ENCODE measurements at places on chromosomes 12 and 14.

DNA sequence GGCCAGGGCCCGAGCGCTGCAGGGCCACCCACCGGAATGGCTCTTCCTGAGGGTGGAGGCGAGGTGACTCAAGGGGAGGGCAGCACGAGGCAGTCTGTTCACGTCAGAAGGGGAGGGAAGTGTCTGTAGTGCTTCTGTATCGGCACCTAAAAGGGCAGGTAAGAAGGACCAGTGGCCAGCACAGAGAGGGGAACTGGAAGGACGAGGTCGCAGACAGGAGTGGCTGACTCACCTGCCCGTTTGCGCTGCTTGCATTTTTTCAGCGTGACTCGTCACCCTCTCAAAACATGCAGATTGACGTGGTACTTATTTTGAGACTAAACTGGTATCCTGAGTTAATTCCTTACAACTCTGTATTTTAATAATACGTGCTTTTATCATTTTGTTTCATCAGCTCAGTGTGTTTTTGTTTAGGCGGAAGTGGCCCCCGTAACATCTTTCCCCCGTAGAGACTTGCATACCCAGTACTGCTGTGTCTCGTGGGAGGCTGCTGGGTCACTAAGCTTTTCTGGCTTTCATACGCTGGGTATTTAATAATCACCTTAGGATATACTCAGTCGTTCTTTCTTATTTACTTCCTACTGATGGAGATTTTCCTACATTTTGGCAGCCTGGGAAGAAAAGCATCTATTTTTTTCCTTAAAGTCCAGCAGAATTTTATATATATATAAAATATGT lies 26.4 kb downstream of the SFSWAP start:
- no peak for DNase-seq

- DNase-seq: no peak
These were observed 39.7 kb upstream of the PSMA6 start for GRCh38 chr14:35252451-35252868.

- DNase-seq: no peak
These were observed 19.8 kb downstream of the RPGRIP1 start for GRCh38 chr14:21299562-21300130.

DNA sequence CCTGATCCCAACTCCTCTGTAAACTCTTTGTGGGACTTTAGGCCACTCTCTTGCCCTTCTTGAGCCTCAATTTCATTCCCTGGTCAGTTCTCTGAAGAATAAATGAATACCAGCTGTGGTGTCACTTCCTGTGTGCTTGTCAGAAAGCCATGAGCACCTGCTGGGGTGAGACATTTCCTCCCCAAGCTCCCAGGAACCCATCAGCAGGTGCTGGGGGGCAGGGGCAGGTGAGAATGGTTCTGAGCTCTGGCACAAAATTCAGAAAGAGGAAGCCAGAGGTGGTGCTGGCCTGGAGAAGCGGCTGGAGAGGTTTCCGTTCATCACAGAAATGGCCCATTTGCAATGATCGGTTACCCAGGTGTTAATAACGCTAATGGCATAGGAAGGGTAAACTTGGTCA lies 14.9 kb downstream of the LHX5 start:
- peak; percentile 28 for DNase-seq

DNA sequence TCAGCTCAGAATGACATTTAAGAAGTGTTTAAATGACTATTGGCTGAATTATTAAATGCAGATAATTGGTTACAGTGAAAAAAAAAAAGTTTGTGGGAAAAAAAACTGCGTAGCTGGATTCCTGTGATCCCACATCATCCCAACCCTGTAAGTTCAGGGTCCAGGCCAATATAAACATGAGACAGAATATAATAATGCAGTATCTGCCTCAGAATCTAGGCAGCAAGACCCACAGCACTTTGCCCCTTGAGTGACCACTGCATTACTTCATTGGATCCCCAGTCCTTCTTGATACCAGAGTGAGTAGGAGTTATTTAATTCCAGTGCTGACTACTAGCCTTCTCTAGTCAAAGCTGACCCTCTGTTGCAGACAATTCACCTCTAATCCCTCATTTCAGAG lies 272.6 kb downstream of the CCER1 start:
- no peak for DNase-seq

- no peak for DNase-seq
These were observed 17.8 kb upstream of the LGALS3 start for GRCh38 chr14:55111122-55111708.

DNA sequence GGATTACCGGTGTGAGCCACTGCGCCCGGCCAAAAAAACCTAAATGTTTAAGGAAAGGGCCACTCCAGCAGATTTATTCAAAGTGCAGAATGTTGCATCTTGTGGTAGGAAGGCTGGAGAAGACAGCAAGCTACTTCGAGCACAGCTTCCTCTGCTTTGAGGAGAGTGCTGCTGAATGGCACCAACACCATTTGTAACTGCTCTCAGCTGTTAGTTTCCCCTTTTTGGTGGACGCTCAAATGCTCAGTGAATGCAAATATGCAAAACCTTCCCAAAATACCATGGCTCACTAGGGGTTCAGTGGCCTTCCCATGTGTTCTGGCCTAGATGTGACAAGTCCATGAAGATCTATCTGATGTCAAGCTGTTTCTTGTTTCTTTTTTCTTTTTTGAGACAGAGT lies 2.9 kb upstream of the TDRD9 start:
- no peak for DNase-seq

GRCh38 chr14:99522934-99523703 lies 41.9 kb downstream of the CCNK start:
- no peak for DNase-seq

GRCh38 chr14:104478656-104479055 lies 100.9 kb upstream of the C14orf180 start:
- no peak for DNase-seq

DNA sequence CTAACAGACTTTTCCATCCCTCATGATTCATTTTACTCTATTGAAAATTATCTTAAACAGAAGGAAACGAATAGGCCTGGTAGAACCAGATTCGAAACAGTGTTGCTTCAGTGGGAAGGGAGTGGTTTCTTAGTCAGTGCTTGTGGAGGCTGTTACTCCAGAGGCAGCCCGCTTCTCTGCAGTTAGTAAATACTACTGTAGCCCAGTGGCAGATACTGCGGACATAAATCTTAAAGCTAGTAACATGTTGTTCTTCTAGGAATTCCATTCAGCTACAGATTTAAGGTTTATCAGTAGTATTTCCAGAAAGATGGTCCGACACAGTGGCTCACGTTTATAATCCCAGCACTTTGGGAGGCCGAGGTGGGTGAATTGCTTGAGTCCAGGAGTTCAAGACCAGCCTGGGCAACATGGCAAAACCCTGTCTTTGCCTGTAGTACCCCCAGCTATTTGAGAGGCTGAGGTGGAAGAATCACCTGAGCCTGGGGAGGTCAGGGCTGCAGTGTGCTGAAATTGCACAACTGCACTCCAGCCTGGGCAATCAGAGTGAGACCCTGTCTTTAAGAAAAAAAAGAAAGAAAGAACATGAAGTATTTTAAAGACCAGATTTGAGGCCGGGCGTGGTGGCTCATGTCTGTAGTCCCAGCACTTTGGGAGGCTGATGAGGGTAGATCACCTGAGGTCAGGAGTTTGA lies 45.9 kb downstream of the DIP2B start:
- DNase-seq: no peak

DNA sequence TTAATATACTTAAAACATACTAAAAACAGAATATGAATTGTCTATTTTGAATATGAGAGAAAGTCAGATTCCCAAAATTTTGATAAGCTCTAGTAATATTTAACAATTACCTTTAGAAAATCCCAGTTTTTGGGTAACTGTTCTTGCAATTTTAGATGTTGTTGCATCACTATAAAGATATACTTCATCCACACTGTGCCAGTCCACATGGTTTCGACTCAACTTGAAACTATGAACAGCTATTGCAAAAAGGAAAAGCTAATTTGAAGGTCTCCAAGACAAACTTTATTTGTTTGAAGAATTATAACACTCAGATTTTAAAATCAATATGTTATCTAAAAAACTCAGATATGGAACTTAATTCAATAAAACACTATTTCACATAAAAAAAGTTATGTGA lies 59.9 kb downstream of the DDHD1 start:
- DNase-seq: no peak

DNA sequence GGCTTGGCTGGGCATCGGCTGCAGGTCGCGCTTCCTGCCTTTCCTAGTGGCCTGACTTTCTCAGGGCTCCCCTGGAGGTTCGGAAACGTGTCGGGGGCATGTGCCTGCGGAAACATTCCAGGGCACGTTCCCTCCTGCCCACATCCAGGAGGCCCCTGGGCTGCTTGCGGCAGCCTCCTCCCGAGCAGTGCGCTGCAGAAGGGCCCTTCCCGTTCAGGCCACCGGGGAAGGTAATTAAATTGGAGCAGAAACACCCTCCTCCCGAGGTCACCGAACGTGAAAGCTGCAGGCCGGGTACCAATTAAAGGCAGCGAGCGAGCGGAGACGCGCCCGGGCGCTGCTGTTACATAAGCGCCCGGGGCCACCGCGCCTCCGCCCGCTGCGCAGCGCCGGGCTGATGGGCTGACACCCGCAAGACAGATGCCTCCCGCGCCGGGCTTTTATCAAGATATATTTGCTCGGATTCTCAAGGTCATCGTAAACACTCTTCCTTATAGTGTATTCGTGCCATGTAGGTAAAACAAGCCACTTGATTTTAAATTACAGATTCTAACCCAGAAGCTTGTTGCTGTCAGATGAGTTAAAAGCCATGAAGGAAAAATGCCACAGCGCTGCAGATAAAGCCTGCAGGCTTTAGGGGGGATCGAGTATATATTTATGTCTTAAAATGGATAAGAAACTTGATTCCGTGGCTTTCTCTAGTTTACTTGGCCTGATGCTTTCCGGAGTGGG lies 31.4 kb downstream of the SSPN start:
- no peak for DNase-seq

- DNase-seq: no peak
These were observed 175.4 kb upstream of the CDKN3 start for GRCh38 chr14:54221432-54221803.

DNA sequence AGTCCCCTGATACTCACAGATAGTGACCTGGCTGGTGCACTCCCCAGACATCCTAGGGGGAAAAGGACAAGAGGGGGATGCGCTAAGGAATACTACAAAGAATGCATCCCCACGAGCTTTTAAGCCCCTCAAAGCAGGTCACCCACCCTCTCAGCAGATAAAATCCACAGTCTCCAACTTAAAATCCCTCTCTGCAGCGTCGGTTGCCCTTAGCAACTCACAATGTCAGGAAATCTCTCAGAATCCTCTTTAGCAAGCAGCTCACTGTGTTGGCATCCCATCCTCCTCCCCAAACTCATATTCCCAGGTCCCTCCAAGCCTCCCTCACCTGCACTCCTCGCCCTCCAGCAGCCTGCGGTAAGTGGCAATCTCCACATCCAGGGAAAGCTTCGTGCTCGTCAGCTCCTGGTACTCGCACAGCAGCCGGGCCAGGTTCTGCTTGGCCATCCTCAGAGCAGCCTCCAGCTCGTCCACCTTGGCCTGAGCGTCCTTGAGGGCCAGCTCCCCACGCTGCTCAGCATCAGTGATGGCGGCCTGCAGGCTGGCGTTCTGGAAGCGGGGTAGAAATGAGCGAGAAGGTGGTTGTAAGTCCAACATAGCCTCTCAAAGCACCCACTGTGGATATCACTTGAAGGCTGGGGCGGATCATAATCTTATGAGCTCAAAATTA lies 5.5 kb upstream of the KRT79 start:
- DNase-seq: no peak

DNA sequence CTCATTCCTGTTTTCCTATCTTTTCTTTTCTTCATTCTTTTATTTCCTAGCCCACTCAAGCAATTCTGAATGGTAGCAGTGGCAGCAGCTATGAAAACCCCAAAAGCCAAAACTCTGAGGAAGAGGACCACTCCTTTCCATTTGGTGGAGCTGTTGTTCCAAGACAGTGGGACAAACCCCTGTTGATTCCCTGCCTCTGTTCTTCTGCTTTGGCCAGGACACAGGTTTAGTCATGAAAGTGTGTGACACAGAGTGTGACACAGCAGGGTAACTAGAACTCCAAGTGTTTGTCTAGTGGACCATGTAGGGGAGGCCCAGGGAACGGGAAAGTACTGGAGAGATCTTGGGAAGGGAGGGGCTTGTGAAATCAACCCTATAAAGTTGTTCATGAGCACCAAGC lies 71.1 kb downstream of the PTCSC3 start:
- peak; percentile 67 for DNase-seq

DNA sequence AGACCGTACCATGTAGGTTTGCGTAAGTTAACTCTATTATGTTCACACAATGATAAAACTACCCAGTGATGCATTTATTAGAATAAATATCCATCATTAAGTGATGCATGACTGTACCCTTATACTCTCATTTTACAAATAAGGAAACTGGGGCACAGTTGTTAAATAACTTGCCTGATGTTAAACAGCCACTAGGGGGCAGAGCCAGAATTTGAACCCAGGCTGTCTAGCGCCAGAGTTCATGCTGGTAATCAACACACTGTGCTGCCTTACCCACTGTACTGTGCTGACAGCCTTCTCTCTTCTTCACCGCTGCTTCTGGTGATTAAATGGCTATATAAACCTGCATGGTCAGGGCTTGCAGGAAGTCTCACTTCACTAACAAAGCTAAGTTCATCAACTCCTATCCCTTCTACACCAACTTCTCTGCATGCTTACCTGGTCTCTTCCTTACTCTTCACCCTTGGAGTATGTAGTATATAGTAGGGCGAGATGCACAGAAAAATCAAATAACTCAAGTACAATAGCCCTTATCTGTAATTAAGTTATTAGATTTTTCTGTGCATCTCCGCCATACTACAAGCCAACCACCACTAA lies 43.6 kb upstream of the APPL2 start:
- DNase-seq: peak; percentile 16

DNA sequence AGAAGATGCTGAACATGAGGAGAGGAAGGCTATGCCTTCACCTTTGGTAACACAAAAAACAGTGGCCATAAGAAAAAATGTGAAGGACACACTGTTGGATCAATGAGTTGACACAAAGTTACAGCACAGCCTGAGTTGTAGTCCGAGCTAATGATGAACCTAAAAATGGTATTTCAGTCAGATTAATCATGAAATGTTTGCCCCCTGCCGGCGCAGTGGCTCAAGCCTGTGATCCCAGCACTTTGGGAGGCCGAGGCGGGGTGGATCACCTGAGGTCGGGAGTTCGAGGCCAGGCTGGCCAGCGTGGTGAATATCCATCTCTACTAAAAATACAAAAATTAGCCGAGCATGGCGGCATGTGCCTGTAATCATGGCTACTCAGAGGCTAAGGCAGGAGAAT lies 1.3 kb upstream of the CAPRIN2 start:
- DNase-seq: no peak

GRCh38 chr12:34602213-34602940 lies 580.1 kb downstream of the ALG10 start:
- no peak for DNase-seq

Data from NCI-H2081 (cell line).